Small intestine (tissue), 16 donors: ENCODE measurements at places on chromosomes 5 and 9.

- DNase-seq: no peak
These were observed 588 bp upstream of the ZBED3 start for GRCh38 chr5:77087484-77088261.

- no peak for DNase-seq
These were observed 95.6 kb downstream of the NR6A1 start for GRCh38 chr9:124675261-124676158.

- DNase-seq: no peak
These were observed 56.8 kb downstream of the GLIS3 start for GRCh38 chr9:4243113-4243512.

GRCh38 chr9:27634879-27635278, 61.6 kb upstream of the C9orf72 start:
- DNase-seq: no peak

DNA sequence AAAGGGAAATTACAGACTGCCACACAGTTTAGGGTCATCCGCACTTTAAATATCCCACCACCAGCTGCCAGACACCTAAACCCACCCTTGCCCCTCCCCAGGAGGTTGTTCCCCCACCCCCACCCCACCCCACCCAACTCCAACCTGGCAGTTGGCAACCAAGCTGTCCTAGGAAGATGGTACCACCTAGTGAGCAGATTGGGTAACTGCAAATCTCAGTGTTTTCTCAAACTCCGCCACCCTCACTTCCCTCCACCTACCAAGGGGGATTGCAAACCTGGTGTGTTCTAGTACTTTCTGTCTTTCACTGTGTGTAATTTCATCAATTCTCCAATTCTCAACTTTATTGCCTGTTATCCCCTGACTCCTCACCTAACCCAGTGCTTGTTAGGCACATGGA, 323.8 kb upstream of the IRX2 start:
- DNase-seq: no peak

- DNase-seq: no peak
These were observed 58.8 kb downstream of the C9orf153 start for GRCh38 chr9:86200599-86201162.

DNA sequence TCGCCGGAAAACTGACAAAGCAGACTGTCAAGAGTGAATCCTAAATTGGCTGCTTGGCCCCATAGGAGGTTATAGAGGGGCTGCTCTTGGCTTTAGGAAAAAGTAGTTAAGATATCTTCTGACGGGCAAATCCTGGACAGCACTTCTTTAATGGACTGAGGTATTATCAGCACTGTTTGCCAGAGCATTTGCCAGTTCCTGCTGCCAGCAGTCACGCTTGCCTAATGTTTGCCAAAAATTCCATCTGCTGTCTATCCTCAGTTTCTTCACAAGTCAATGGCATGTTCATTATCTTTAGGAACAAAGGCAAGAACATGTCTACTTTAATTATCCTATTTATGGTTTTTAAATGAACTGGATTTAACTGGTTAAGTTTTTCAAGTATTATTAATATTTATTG, 25.8 kb upstream of the SREK1 start:
- no peak for DNase-seq

- no peak for DNase-seq
These were observed 6.6 kb downstream of the LCN9 start for GRCh38 chr9:135669616-135670285.

GRCh38 chr9:69980041-69980440, 63.6 kb upstream of the MAMDC2 start:
- no peak for DNase-seq

DNA sequence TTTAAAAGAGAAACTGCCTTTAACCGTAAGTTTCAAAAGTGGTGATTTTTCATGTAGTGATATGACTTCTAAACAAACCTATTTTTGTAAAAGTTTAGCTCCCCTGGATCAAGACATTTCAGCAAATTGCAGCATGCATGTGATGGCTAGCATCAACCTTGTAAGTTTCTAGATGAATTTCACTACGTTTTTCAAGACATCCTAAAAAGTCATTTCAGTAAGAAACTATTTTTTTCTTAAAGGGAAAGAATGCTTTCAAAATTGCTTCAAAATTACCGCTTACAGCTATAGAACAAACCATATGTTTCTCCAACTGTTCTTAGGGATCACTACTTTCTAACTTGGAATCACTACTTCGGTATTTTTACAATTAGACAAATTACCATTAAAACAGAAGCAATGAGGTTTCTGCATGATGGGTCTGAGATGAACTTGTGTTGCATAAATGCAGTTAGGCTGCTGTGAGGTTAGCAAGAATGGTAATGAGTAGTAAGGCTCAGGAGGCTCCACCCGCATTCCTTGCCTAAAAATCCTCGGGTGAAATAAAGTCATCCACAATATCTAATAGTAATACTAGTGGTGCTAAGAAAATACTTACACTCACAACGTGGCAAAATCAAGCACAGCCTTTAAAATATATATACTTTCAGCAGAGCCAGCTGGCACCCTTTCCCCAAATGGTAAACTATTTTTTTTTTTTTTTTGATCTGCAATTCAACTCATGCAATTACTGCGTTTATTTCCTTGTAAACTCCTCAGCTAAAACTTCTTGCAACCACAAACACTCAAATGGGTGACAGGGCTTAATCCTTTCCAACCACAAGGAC, 53.8 kb downstream of the CDC14B start:
- DNase-seq: no peak

GRCh38 chr5:126007841-126008240, 415.4 kb upstream of the GRAMD2B start:
- no peak for DNase-seq

DNA sequence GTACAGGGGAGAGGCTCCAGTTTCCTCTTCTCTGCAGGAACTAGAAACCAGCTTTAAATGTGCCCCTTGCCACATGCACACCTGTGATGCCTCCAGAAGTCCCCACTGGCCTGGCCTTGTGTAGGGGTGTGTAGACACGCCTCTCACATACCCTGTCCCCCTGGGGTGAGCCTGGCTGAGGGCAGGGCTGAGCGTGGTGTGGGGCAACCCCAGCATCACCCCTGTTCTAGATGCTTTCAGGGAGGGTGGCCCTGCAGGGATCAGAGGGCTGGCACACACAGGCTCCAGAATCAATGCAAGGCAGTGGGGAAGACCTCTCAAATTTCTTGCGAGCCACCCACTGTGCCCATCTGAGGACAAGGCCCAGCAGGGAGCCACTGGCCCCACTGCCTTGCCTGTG, 54.7 kb downstream of the NXNL2 start:
- DNase-seq: no peak

DNA sequence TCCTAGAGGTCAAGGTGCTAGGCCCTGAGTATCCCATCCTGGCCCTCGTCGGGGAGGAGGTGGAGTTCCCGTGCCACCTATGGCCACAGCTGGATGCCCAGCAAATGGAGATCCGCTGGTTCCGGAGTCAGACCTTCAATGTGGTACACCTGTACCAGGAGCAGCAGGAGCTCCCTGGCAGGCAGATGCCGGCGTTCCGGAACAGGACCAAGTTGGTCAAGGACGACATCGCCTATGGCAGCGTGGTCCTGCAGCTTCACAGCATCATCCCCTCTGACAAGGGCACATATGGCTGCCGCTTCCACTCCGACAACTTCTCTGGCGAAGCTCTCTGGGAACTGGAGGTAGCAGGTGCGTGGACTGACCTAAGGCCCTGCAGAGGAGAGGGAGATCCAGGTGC, 7.9 kb downstream of the BTNL9 start:
- DNase-seq: no peak

DNA sequence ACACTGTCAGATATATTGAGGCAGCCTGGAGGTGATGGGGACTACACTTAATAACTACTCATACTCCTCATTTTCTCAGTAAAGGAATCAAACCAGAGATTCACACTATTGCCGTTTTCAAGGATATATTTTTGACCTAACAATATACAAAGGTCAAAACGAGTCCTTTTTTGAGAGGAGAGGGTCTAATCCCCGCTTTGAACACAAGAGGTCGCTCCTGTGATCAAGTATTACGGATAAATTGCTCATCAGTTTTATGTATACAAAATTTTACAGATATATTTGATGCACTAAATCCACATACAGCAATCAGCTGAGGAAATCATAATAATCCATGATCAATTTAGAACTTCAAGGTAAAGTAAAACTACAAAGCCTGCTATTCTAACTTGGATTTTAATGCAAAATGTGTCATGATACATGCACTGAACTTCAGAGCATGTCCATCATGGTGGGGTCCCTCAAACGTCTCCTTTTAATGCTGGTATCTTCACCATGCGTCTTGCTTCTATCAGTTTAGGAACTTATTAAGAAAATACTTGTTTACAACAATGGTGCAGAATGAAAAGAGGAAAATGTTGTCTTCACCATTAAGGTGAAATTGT, 2.5 kb upstream of the ISL1 start:
- DNase-seq: peak; percentile 25

- peak; percentile 49 for DNase-seq
These were observed 289.2 kb upstream of the PTGER4 start for GRCh38 chr5:40390281-40391149.
